AG08395 (cell line): ENCODE measurements at places on chromosomes 12 and 14.

GRCh38 chr14:91509083-91509877 lies 830 bp downstream of the PPP4R3A start:
- peak; percentile 19 for DNase-seq

DNA sequence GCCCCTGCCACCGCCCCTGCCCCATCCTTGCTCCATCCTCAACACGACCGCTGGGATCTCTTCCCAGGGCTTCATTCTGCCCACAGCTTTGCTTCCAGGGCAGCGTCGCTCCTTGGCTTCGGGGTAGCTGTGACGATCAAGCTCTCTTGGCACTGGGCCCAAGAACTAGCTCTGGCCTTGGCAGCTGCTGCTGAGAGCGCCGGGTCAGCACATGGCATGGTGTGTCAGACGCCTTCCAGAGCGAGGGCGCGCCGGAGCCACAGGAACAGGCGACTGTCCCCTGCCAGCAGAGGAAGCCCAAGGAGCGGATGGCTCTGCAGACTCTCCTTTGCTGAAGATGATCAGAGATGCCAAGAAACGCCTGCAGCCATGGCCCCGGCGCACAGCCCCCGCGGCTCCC lies 15.9 kb downstream of the RAB35 start:
- DNase-seq, result peak; percentile 60

DNA sequence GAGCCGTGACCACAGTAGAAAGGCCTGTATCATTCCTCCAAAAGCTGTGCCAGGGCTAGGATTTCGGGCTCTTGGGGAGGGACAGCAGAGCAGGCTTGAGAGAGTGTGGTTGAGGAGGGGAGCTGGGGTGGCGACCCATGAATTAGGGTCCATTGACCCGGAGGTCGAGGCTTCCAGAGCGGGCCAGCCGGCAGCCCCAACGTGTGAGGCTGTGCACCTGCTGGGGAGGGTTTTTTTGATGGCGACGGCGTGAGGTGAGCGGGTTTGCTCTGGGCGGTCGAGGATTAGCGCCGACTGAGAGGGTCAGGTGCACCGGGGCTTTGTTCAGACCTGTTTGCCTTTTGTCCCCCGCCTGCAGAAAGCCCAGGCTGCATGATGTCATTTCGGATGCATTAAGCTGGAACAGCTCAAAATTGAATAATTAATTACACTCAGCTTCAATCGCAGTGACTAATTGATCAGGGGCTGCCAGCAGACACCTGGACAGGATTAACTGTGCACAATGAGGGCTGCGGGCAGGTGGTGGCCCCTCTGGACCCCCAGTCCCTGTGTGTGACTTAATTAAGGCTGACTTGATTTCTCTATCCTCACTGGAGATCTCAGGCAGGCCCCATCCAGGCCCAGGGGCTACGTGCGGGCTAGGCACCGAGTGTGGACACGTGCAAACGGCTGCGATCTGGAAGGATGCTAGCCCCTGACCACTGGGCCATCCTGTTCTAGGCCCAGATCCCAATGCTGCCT lies 42.1 kb upstream of the MEG3 start:
- DNase-seq, result no peak

DNA sequence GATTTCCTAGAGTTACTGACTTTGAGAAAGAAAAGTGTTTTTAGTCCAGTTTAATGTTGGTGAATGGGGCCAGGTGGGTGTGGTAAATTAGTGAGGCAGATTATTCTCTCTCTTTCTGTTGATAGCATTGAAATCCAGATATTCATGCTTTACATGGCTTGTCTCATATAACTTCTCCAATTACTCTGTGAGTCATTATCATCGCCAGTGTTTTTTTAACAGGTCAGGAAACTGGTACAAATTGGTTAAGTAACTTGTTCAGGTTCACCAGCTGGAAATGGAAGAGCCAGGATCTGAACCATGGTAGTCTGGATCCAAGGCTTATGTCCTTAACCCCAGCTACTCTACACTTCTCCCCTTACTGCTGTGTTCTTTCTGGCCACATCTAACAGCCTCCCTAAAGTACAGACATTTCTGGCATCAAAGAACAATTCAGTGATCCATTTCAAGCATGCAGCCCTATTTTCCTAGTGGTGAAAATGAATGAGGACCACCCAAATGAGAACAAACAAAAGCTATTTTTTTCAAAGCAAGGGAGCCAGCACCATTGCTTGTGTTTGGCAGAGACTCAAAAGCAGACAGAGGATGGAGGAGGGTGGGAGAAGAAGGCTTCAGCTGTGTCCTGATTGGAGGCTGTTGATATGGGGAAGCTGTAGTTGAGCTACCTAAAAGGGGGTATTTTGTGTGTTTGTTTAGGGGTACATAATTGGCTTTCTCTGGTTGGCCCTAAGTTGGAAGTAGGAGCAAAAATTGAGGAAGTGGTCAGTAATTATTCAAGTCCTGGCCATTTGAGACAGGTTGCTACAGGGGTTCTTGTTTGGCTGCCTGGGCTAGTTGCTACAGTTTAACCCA lies 1.7 kb downstream of the IRAK3 start:
- DNase-seq, result no peak

DNA sequence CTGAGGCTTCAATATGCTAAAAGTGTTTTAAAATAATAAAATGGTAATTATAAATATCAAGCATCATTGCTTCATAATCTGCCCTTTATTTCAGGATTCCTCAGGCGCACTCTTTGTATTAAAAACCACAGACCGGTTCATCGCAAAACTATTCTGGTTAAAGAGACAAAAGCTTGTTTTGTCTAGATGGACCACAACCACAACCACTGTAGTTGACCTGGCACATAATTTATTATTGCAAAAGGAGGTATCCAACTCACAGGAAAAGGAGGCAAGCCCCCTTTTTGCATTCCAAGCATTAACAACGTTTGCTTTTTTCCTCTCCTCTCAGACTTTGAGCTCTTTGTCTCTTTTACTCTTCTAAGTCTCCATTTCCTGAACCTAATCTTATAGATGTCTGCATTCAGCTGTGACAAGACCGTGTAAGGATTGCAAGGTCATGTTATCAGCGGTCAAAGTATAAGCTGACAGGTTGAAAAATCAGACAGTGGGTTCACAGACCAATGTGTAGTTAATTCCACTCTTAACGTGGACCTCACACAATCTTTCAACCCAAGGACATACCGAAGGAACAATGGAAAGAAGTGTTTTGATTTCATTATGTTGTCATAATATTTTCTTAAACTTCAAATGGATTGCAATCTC lies 1057.6 kb downstream of the GALC start:
- DNase-seq, result peak; percentile 23

DNA sequence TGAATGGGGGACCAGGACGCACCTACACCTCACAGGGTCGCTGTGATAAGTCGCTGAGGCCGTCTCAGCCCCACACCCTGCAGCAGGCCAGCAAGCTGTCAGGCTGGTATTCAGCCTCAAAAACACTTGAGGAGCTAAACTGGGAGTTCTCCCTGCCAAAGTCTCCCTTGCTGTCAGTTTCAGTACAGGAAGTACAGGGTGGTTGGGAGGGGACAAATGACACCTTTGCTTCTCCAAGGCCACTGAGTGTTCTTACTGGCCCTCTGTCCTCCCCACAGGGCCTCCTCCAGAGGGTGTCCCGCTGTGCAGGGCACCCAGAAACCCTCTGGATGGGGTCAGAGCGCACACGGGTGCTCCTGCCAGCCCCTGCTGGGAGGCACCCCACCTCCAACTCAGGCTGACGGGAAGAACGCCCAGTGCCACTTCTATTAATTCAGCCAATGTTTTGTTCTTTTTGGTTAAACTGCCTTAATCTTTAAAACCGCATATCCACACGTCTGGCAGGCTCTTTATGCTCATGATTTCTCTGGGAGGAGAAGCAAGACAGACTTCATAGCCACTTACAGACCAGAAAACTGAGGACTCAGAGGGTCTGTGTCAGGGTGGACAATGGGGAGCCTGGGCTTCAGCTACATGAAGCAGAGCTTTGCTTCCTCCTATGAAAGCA lies 75.9 kb downstream of the ITPK1 start:
- DNase-seq, result no peak

DNA sequence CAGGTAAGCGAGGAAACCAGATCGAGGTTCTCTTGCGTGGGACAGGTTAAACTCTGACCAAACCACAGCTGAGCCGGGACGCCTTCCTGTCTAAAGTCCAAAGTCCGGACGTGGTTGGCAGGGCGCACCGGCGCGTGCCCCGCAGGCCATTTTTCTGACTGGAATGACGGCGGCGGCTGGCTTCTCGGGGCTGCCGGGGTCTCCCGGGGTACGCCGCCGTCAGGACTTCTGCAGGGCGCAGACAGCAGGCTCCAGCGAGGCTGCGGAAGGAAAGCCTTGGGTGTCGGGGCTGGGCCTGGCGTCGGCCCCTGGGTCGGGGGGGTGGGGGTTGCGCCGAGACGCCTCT lies 32.8 kb downstream of the MIA2 start:
- DNase-seq, result no peak

- no peak for DNase-seq
These were observed 14.2 kb downstream of the HIP1R start for GRCh38 chr12:122849352-122850047.

GRCh38 chr12:13359636-13360035 lies 163.1 kb downstream of the EMP1 start:
- DNase-seq, result no peak

- DNase-seq, result no peak
These were observed 215.0 kb downstream of the PLCZ1 start for GRCh38 chr12:18522806-18523205.
